ENCODE measurements at places on chromosomes 13 and 19.

- DNase-seq = no peak
Observed at GRCh38 chr19:1780272-1780958, 27.1 kb downstream of the ONECUT3 start.

GRCh38 chr19:39845584-39845932 is 621 bp downstream of the FBL start:
- peak; percentile 19 for DNase-seq

DNA sequence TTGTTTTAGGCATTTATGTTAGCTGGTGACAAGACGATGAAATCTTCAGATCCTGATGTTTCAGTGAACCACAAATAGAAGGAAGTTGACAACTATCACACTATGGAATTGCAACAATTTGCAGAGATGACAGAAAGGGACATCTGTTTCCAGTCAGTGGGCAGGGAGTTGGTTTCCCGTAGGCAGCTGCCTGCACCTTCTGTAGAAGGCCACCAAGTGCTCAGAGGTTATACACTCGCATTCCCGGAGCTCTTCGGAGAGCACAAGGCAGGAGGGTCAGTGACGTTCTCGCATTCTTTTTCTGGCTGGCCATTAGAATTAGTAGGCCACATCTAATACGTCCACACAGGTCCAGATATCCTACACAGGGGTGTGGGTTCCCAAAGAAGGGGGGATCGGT is 129.4 kb downstream of the SHISA2 start:
- DNase-seq = no peak

GRCh38 chr13:44093607-44094564 is 214.2 kb downstream of the LACC1 start:
- DNase-seq = no peak

DNA sequence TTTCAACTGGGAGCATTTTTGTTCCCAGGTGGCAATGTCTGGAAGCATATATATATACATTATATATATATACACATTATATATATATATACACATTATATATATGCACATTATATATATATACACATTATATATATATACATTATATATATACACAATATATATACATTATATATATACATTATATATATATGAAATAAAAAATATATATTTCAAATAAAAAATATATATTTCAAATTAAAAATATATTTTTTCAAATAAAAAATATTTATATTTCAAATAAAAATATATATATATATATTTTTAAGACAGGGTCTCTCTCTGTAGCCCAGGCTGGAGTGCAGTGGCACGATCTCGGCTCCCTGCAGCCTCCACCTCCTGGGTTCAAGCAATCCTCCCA is 61.5 kb downstream of the ADGRE1 start:
- no peak for DNase-seq
